ENCODE measurements at places on chromosomes 5 and 9. TPM values are rescaled to one million over a fixed set of nuclear protein-coding genes. Genes with fewer than 3 reads are reported as not detected.

IFNB1 gene
- not detected for polyA plus RNA-seq

TTC16 gene
- polyA plus RNA-seq: 0.23 TPM

PLPPR1 gene
- polyA plus RNA-seq: 16.8 TPM

BTNL8 gene
- 0.89 TPM for polyA plus RNA-seq

RBM18 gene
- polyA plus RNA-seq: 30.7 TPM

PTGES gene
- 5.0 TPM for polyA plus RNA-seq

TOR2A gene
- polyA plus RNA-seq: 19.0 TPM

OR1J2 gene
- polyA plus RNA-seq: not detected

SDHA gene
- 150 TPM for polyA plus RNA-seq

NME5 gene
- 17.6 TPM for polyA plus RNA-seq

MCIDAS gene
- polyA plus RNA-seq: 0.56 TPM

PCDHGA7 gene
- 2.0 TPM for polyA plus RNA-seq

GRCh38 chr5:64827703-64828102, 59.0 kb downstream of the CWC27 start:
- DNase-seq: no peak

DNA sequence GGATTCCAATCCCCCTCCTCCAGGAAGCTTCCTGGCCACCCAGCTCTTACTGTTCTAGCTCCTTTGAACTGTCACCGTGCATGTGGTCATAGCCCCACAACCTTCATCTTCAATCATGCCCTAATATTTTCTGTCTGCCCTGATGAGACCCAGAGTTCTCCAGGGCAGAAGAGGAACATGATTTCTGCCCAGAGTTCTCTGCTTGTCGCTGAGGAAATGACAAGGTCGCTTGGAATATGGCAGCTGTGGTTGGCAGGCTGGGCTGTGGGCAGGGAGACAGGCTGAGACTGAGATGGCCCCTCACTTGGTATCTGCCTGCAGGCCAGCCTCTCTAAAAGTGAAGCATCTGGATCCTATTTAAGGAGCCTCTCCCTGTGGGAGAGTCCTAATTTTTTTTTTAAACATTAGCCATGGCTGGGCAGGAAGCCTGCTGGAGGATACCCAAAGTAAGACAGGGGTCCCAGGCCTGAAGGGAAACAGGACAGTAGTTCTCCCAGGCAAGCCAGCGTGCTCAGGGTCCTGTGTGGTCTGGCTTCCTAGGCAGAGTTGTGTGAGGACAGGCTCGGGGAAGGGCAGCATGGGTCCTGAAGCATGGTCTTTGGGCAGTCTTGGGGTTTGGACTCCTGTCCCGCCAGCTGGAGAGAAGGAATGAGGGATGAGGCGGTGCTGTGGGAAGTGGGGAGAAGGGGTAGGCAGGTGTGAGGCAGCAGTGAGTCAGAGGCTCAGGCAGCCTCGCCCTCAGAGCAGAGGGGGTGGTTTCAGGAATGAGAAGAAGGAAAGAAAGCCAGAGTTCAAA, 242.1 kb downstream of the FSTL4 start:
- no peak for DNase-seq

DNA sequence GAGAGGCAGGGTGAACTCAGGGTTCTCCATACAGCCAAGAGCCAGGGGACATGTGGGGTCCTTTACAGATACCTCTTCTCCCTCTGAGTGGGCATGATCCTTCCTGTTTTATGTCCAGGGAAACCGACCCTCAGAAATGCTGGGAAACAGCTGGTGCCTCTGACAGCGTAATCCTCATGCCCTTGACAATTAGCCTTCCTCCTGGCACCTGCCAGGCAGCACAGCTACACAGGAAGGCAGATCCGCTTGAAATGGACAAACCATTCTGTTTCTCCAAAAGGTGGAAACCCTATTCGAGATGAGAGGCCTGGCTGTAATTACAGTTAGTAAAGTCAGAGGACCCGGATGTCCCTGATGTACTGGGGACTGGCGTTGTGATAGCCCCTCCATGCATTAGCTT, 7.2 kb downstream of the ERGIC1 start:
- DNase-seq: no peak

GRCh38 chr9:16545639-16546038, 324.8 kb downstream of the BNC2 start:
- DNase-seq: no peak

DNA sequence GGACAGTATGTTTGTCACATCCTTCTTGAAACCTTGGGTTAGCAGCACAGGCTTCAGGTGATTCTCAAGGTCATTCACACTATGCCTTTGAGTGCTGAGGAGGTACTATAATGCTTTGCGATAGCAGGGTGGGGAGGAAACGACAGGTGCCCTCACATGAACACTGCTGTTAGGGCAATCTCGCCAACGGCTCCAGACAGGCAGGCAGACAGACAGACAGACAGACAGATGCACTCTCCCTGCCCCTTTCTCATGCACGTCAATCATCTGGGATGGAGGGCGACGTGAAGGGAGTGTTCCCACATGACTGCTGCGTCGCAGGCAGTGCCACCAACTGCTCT, 82.9 kb downstream of the RAPGEF1 start:
- no peak for DNase-seq

GRCh38 chr9:86022687-86023266, 76.6 kb downstream of the GOLM1 start:
- DNase-seq: no peak

DNA sequence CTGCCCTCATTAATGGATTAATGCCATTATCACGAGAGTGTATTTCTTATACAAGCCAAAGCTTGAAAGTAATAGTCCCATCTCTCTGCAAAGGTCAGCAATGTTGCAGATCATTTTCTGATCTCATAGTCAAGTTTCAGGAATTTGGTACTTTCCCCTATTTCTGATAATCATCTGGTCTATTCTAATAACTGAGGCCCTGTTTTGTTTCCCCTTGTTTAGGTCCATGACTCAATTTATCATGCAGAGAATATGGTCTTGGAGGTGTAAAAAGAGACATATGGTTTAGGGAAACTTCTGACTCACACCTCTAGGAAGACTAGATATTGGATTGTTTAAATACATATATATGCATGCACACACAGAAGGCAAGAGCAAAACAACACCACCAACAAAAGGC, 339.3 kb upstream of the NUDT12 start:
- DNase-seq: no peak

- no peak for DNase-seq
Measured at GRCh38 chr5:123785162-123786071, 273.4 kb downstream of the CSNK1G3 start.

DNA sequence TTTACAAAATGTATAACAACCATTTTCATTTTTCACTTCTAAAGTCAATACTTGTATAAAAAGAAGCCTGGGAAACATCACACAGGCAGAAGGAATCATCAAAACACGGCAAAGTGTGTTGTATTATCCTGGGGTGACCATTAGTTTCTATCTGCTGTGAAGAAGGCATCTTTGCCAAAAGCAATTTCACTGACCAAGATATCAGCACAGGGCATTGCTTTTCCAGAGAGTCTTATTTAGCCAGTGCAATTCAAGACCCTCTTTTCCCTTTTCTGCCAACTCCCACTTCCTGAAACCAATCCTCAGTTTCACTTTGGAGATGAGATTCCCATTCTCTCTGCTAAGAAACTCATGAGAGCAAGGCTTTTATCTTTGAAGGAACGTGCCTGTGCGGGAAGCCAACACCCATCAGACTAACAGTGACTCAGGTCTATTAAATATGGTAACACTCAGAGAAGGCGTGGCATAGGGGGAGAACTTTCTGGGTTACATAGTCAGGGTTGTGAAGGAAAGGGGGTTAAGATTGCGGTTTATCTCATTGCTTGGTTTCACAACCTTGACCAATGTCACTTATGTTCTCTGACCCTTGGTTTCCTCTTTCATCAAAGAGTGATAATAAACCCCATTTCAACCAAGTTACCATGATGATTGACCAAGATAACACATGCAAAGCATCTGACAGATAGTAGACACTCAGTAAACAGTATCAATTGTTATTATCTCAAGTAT, 666.9 kb upstream of the KLF4 start:
- DNase-seq: no peak

- no peak for DNase-seq
Measured at GRCh38 chr9:131319486-131319885, 30.0 kb downstream of the PLPP7 start.

GRCh38 chr5:72015103-72015548, 92.1 kb upstream of the MAP1B start:
- no peak for DNase-seq
